ENCODE measurements at places on chromosomes 4 and X.

- DNase-seq: no peak
Observed at GRCh38 chr4:38192516-38192915, 232.3 kb downstream of the PTTG2 start.

GRCh38 chrX:39869846-39870601 lies 227.7 kb downstream of the BCOR start:
- peak; percentile 53 for DNase-seq

DNA sequence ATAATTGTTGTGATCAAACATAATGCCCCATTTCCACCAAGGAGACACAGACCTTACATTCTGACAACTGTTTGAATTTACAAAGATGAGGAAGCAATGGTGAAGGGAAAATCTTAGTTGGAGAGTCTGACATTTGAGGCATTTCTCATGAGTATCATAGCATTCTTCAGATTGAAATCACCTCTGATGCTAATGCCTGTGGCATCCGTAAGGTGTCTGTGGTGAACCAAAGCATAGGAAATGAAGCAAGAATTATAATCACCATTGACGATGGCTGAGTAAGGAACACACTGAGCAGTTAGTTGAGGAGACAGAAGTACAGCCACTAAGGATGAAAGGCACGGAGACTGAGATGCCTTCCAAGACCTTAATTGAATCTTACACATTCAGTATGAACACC lies 575.7 kb downstream of the TRIML1 start:
- DNase-seq: peak; percentile 46

- peak; percentile 48 for DNase-seq
Observed at GRCh38 chr4:1053080-1053661, 41.7 kb downstream of the FGFRL1 start.

DNA sequence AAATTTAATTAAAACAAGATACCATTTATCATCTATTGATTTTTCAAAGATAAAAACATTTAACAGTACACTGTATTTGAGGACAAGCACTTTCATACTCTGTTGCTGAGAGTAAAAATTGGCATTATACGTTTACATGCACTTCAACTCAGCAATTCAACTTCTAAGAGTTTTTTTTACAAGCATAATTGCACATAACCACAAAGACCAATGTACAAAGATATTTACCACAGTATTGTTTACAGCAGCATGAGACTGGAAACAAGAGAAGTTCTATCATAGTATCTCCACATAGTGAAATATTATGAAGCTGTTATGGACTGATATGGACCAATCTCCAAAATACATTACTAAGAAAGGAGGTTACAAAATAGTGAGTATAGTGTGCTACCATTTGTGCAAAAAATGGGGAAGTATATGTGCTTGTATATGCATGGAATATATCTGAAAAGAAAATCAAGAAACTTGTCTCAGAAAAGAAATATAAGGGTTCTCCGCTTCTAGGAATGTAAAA lies 10.9 kb downstream of the GAB3 start:
- DNase-seq: no peak

Measured in choroid plexus epithelial cell (primary cell).